ENCODE measurements at places on chromosomes 5 and 9.
A peak's percentile ranks its signal among the peaks of the same experiment; 100 is the strongest.

DNA sequence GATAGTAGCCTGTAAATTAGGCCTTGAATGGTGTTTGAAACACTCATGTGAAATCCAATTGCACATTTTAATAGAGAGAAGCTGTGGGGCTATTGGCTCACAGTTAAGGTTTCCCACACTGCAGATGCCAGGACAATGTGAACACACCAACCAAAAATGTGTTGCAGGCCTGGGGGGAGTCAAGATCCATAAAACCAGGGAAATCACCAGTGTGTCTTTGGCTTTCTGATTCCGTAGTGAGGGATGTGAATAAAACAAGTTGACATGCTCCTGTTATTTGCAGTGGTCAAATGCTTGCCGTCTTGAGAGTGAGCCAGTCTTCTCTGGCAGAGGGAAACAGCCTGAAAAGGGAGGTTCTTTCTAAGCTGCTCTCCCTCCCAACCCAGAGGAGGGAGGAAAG lies 79.0 kb downstream of the ZNF462 start:
- DNase-seq: no peak

GRCh38 chr5:68200288-68200687 lies 15.3 kb upstream of the PIK3R1 start:
- no peak for DNase-seq

DNA sequence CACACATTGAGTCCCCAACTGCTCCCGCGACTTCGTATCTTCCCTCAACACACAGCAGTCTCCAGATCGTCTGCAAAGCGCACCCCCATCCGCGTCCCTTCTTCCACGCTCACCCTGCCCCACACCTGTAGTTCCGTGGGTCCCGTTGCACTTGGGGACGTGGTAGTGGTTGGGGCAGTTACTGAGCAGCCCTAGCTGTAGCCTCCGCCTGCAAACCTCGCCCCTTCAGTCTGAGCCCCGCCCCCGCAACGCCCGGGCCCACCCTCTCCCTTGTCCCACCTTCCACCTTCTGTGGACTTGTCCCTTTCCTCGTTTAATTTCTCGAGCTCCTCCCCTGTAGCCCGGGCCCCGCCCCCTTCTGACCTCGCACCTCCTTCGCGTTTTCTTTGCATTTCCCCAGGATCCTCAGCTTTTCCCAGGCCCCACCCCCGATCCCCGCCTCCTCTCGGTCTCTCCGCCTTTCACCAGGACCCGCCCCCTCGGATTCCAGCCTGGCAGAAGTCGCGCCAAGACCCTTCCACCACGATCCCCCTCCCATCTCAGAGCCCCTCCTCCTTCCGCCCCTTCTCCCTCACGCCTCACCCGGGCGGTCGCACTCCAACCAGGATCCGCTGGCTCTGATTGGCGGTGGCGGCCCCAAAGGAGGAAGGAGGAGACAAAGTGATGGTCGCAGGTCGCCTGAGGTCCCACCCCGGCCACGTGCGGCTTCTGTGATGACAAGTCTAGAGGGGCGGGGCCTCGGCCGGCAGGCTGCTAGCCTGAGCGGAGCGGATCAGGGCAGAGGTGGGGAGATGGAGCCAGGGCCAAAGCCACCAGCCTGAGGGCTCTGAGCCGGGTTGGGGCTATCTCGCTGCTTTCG lies at the start of gene ATOSB:
ATOSB (minus strand) TSS at position 183 of the 859 bp plus-strand sequence. CDS start 7,588 bp downstream, outside the sequence.
- peak; percentile 89 for DNase-seq

- no peak for DNase-seq
Observed at GRCh38 chr9:103899866-103900265, 194.2 kb upstream of the SMC2 start.

DNA sequence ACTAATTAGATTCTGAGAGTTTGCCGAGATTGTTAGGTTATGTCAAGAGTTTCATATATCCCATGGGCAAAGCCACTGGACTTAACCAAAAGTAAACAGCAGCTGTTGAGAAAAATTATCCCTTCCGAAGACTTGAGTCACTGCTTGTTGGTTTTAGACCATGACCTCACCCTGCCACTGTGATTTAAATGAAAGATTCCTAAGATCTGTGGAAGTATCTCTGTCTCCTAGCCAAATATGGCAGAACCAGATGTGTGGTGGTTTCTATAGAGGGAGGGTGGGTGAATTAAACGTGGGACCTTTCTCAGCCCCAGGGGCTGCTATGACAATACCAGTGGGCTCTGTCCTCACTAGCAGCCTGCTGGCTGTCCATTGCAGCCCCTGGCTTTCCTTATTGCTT lies 19.3 kb downstream of the DMRT3 start:
- DNase-seq: no peak

All from stimulated activated CD4-positive, alpha-beta T cell treated with anti-CD3 and anti-CD28 coated beads, Interleukin-12 subunit alpha, Interleukin-12 subunit beta, amount 100 ng/mL, for 4 hours (primary cell).